Stimulated activated CD4-positive, alpha-beta T cell treated with anti-CD3 and anti-CD28 coated beads, Interleukin-4, amount 100 ng/mL, for 24 hours (primary cell): ENCODE measurements at places on chromosomes 13 and 19.

GRCh38 chr19:11323601-11324078 is 15.8 kb downstream of the RAB3D start:
- no peak for DNase-seq

DNA sequence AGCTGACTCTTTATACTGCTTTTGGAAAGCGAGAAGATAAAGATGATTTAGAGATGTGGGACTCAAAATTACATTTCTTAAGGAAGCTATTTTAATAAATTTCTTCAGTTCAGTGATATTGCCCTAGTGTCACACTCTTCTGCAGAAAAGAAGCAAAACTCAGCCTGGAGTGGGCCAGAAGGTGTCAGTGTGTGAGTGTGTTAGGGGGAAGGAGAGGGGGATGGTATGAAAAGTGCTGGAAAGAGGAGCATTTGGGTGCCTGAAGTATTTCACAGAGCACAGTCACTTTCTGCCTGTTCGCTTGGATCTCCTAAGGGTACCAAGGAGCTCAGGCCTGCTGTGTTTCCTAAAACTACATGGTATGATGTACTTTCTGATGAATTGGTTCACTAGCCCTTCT is 84.5 kb upstream of the FRY start:
- DNase-seq, result no peak

- DNase-seq, result no peak
These were observed 226.4 kb downstream of the ABCC4 start for GRCh38 chr13:95074820-95075219.

GRCh38 chr19:4266253-4267000 is 12.6 kb upstream of the SHD start:
- DNase-seq, result no peak

GRCh38 chr13:66214467-66214866 is 1015.7 kb downstream of the PCDH9 start:
- no peak for DNase-seq

DNA sequence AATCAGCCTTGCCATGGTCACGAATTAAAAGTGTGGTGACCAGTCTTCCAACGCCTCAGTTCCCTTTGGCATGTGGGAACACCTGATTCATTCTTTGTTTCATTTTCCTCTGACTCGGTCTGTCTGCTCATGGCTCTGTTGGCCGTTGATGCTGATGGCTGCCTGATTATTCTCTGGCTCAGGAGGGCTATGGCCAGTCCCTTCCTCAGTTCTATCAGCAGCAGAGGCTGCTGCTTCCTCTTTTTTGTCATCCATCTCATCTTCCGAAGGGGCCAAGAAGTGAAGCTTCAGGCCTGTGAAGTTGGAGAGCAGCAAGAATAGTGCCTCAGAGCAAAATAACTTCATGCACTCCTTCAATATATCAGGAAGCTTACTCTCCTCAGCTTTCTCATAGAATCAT is 9.5 kb upstream of the MLNR start:
- no peak for DNase-seq

GRCh38 chr13:103287659-103288058 is 221.4 kb upstream of the SLC10A2 start:
- no peak for DNase-seq

- no peak for DNase-seq
These were observed 4.7 kb downstream of the PRKACA start for GRCh38 chr19:14112809-14113385.

DNA sequence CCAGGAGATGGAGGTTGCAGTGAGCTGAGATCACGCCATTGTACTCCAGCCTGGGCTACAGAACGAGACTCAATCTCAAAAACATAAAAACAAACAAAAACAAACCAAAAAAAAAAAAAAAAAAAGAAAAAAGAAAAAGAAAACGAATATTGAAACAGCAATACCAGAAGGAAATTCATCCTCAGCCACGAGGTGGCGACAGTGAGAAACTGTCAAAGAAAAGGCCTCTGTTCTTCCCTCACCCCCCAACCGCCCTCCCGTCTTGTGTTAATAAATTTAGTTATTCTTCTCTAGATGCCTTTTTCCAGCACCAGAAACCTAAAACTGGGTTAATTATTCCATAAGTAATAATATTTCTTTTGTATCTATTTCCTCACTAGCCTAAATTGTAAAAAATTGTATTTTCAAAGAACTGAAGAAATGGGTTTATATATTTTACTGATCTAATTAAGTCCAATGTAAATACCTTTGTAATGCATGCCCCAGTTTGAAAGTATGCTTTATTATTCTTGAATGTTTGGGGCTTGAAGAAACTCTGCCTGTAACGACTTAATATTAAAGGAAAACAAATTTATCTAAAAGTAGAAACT is 38.6 kb downstream of the LIG4 start:
- peak; percentile 54 for DNase-seq

DNA sequence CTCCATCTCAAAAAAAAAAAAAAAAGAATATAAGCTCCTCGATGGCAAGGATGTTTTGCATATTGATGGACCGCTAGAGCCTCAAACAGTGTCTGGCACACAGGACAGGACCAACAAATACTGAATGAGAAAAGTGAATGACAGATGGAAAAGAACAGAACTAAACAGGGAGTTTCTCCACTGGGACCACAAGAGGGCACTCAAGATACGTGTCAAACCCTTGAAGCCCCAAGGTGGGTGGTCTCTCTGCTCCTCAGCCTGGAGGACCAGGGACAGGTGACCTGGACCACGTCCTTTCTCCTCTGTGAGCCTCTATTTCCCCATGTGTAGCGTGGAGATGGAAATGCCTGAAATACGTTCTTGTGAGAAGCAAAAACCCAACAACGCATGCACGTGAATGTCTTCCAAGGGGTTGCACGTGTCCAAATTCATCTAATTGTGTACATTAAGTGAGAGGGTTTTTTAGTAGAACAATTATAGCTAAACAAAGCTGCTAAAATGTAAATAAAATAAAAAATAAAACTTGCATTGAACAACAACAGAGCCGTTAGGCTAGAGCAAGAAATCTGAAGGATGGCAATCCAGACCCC is 5.7 kb upstream of the CDC42EP5 start:
- DNase-seq, result no peak

- DNase-seq, result no peak
These were observed 1586.0 kb upstream of the PRR20A start for GRCh38 chr13:55554741-55555140.
